T-helper 2 cell (primary cell): ENCODE measurements at places on chromosomes 3 and 15.
A peak's percentile ranks its signal among the peaks of the same experiment; 100 is the strongest.

GRCh38 chr15:70646169-70646568, 117.2 kb downstream of the UACA start:
- DNase-seq, result no peak

DNA sequence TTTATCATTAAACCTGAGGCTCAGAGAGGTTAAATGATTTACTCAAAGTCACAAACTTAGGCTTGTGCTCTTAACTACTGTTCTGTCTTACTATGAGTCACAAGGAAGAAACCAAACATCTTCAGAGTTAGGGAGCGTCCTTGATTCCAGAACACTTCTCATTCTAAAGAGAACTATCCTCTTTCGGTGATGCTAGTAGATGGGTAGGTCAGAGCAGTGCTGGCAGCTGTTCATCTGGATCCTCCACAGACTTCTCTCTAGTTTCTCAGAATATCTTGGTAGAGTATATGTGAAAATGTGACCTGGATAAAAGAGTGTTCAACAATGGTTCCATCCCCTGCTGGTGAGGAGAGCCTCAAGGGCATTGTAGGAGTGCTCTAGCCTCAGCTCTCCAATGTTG, 3.3 kb downstream of the ARL6IP5 start:
- peak; percentile 52 for DNase-seq

DNA sequence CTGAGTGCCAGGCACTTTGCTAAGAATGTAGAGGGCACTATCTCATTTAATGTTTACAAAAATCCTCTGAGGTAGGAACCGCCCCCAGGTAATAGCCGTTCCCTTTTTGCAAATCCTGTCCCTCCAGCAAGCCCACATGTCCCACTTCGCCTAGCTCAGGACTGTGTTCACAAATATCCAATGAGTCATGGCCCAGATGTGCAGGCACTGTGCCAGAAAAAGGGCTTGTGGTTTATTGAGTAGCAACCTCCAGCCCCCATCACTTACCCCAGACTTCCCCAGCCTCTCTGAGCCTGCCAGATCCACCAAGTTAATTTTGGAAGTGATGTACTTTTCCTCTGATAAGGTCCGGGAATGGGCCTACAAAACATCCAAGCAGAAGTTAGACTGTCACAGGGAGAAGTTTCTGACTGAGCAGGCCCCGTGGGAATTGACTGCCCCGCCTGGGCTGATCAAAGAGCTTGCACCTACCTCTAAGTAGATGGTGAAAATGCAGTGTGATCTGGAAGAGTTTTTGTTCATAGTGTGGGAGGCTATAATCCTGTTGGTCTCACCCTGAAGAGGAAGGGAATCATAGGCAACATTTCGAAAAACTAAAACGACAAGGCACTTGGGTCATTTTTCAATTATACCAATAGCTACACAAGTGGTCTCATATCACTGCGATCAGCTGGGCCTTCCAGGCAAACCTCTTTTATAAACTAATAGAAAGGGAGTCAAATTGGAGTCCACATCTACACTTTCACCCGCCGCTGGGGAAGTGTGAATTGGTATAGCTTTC, 15.7 kb downstream of the KIF9 start:
- no peak for DNase-seq

DNA sequence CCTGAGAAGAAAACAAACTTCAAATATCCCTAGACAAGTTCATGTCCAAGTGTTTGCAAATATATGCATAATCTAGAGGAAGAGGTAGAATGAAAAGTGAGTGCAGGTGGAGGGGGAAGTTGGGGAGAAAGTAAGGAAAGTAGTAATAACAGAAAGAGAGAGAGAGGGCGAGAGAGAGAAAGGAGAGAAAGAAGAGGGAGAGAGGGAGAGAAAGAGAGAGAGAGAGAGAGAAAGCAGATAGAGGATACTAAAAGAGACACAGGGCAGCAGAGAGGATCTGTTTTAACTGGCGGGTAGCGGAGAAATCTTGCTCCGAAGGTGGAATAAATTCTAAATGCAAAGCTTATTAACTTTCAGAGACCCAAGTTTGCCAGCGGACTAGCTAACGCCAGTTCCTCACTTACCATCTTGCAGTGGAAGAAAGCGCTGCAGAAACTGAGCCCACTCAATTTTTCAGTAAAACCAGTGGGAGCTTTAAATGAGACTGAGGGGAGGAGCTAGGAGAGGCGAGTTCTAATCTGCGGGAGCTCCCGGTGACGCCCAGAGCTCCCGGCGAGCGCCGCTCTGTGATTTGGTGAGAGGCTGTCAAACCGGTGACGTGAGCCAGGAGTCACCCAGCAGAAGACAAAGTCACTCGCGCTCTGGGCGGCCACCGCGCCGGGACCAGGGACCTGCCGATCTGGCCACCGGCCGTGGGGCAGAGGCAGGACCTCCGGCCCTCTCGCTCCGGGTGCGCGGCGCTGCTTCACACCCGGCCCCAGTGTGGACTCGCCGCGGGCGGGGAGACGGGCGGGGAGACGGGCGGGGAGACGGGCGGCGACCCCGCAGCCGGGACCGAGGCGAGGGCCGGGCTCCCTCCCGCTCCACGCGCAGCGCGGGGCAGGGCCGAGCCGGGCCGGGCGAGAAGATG, at the start of gene GMNC:
GMNC (minus strand) TSS at position 486 of the 910 bp plus-strand sequence; CDS start at position 407, 79 bp downstream.
- DNase-seq, result peak; percentile 72

DNA sequence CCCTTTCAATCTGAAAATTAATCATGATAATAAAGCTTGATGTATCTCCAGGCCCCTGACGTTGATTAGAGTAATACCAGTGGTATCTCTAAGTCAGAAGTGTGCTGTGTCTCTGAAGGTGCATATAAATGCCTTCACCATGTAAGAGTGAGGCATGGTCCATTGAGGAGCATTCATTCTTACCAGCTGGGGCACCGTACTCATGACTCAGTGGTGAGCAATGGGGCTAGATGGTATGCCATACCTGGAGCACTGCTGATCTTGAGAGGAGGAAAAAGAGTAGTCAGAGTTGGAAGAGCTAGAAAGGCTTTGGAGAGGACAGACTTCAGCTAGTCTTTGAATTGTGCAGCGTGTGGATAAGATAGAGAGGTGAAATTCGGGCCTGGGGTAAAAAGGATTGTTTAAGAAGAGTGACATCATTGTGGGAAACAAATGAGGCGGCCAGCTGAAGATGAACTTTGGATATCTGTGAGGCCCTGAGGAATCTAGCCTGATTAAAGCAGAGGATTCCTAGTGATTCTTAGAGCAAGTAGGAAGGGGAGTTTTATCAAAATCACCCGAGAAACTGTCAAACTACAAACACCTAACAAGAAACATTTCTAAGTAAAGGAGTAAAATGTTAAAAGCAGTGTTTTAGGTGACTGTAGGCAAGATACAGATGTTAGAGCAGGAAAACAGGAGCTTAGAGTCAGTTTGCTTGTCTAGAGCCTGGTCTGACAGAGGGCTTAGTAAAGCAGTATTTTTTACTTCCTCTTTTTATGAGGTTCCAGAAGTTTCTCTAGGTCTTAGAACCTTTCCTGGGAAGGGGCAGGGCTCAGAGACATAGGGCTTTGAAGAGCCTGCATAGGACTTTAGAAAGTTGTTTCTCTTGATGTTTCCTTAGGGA, 13.6 kb downstream of the TMOD3 start:
- no peak for DNase-seq

GRCh38 chr3:182650568-182651128, 142.7 kb upstream of the ATP11B start:
- no peak for DNase-seq

DNA sequence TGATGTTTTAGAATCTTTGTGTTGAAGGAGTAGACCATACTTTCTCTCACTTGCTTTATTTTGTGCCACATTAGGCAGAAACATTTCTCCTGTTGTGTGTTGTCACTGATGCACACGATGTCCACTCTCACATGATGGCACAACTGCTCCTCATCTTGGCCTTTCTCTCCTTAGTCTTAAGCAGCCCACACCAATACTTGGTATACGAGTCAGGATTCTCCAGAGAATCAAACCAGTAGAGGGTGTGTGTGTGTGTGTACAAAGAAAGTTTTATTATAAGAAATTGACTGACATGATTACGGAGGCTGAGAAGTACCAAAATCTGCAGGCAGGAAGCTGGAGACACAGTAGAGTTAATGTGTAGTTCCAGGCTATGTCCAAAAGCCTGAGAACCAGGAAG, 187.1 kb downstream of the ALCAM start:
- DNase-seq, result no peak

GRCh38 chr15:82621970-82622369, 25.2 kb downstream of the CPEB1 start:
- no peak for DNase-seq

GRCh38 chr15:93141371-93141794, 52.4 kb upstream of the RGMA start:
- DNase-seq, result no peak

DNA sequence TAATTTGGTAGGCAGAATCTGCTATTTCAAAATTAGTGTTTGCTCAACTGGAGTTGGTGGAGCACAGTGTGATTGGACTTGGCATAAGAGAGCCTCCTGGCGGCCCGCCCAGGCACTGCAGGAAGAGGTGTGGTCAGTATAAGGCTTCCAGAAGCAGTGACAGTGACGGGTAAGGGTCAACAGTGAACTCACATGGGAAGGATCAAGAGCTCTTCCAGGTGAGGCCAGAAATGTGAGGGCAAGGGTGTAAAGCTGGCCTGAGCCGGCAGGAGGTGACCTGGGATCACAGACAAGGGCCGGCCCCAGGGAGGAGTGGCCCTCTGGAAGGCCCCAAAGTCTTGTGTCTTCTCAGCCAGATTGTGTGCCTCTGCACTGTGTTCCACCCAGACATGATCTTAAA, 93.2 kb upstream of the RNF7 start:
- peak; percentile 29 for DNase-seq

DNA sequence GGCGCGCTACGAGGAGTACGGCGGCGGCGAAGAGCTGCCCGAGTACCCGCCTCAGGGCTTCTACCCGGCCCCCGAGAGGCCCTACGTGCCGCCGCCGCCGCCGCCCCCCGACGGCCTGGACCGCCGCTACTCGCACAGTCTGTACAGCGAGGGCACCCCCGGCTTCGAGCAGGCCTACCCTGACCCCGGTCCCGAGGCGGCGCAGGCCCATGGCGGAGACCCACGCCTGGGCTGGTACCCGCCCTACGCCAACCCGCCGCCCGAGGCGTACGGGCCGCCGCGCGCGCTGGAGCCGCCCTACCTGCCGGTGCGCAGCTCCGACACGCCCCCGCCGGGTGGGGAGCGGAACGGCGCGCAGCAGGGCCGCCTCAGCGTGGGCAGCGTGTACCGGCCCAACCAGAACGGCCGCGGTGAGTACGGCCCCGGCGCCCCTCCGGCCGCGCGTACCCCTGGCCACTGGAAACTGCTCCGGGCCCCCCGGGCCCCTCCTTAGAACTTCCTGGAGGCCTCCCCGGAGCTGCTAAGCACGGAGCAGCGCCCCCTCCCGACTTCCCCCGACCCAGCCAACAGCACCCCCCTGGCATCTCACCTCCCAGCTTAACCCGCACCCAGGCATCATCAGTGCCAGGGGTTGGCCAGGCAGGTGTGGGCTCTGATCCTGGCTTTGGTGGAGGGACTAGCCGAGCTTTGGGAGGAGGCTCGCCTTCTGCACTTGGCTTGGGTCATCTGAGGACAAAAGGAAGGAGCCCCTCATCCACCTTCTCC, 1.4 kb downstream of the LOXL1 start:
- DNase-seq, result peak; percentile 55
